Retinal pigment epithelial cell (primary cell): ENCODE measurements at places on chromosomes 2 and 18.

DNA sequence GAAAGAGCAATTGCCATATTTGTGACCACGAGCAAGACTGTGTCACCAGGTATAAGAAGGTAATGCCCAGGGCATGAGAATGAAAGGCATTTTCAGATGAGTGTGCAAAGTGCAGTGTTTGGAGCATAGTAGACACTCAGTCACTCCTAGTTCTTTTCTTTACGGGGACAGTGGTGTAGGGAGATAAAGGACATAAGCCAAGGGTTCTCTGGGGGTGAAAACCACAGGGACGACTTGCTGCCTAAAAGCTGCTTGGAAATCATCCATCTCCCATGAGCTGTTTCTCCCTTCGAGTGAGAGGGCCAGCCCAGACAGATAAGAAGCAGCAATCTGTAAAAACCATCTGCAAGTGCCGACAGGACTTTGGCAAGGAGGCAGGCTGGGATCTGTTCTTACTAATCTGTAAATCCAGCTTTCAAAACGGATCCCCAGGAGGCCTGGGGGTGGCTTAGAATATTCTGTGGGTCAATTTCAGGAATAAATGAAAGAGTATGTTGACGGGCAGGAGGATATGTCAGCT, 221.6 kb downstream of the LPIN1 start:
- no peak for DNase-seq

GRCh38 chr2:76307495-76307894, 596.8 kb upstream of the GCFC2 start:
- DNase-seq = no peak

DNA sequence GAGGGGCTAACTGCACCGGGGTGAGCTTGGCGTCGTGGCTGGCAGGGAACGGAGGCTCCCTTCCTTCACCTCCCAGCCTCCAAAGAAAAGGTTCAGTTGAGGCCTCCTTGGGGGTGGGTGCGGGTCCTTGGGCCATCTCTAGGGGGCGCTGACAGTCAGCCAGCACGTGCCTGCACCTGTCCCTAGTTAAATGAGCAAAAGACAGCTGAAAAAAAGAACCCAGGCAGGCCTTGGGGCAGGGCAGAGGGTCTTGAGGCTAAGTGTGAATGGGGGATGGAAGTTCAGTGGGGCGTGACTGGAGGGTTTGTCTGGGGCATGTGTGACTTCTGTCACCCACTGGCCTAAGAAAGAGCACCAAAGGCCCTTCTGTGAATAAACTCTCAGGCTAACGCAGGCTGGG, 56.4 kb downstream of the ZFP36L2 start:
- DNase-seq = no peak

- no peak for DNase-seq
Observed at GRCh38 chr2:1892529-1893250, 148.4 kb upstream of the PXDN start.

DNA sequence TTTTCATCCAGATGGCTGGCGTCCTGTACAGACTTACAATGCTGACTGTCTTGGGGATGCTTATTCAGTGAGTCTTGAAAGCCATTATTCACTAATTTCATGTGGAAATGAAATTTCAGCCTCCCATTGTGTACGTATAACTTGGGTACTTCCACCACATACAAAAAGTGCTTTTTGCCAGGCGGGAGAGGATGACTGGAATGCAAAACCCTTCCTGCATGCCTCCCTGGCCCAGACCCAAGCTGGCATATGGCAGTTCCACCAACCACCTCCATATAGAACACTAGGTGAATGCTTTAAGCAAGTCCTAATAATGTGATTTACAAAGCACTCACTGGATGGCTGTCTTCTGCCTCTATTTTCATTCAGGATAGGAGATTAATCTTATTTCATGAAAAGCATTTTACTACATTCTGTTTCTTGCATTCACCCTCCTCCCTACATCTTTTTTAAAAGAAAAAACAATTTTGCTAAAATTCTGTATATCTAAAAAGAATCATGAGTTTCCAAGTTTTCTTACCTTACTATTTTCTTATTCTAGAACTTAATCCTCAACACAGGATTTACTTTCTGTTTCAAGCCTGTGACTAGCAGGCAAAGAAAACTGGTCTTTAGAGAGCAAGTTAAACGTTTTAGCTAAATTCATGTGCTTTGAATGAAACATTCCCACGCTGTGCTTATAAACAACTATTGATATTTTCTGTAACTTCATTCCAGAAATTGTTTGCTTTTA, 327.6 kb downstream of the NCKAP5 start:
- no peak for DNase-seq

DNA sequence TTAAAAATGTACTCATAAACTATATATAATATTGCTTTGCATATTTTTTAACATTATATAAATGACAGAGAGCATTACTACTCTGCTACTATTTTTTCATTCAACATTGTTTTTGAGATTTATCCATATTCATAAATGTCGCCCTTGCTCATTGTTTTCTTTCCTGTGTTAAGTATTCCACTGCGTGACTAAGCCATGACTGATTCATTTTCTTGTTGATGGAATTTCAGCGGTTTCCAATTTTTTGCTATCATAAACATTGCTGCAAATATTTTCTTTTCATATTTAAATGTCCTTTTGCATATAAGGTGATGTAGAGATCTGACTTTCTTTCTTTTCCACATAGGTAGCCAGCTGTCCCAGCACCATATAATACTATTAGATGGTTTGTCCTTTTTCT, 57.6 kb downstream of the SFXN5 start:
- no peak for DNase-seq
